ENCODE measurements at places on chromosomes 12 and 14.

GRCh38 chr14:61573748-61574513 is 121.4 kb upstream of the HIF1A start:
- no peak for DNase-seq

DNA sequence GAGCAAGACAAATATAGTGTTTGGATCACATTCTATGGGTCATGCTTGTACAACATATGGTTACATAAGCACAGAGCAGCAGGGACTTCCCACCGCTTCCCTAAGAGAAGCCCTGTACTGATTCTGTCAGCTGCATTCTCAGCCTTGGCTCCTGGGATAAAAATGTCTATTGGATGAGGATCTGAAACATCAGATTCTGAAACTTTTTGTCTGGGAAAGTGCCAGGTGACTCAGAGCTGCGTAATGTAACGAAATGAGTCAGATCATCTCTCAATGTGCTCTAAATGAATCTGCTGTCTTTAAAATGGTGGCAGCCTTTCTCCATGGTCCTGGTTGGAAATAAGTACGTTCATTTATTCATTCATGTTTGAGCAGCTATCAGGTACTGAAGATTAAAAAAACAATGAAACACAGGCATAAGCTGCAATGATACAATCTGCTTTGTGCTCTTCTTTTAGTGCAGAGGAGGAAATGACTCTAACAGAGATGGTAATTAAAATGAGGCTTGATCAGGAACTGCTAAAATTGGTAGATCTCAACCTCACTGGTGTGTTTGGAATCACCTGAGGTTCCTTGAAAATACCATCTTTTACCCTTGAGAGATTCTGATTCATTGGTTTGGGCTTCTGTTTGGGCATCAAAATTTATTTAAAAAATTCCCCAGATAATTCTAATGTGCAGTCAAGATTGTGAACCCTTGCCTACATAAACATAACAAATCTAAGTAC is 99.1 kb upstream of the NAP1L1 start:
- no peak for DNase-seq

DNA sequence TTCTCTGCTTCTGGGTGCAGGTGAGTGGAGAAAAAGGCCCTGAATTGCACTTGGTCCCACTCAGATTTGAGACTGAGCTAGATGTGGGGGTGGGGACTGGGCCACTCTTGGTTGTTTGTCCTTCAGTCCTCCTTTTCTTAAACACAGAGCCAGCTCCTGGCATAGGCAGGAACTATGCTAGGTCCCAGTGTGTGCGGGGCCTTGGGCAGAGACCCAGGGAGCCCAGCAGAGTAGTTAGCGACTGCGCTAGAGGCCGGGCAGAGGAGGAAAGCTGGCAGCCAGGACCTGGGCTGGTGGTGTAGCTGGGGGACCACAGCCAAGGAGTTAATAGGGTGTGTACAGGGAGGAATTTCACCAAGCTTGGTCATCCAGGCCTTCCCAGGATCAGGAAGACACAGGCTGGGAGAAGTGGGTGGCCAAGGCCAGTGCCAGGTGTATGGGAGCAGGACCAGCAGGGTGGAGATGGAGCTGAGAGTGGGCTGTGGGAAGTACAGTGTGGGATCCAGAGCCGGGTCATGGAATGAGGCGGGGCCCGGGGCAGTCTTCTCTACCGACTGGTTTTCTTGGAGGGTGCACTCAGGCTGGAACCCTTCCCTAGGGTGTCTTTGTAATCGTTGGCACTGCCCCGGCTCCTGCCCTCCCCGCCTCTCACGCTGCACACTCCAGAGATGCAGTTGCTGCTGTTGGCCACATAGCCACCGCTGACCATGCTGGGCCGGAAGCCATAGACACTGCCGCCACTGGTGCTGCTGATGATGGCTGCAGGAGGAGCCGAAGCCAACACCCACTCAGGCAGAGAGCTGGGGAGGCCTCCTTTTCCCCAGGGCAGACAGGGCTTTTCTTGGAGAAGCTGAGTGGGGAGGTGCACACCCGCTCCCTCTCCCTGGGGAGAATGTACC is 8.7 kb downstream of the KRT71 start:
- no peak for DNase-seq

DNA sequence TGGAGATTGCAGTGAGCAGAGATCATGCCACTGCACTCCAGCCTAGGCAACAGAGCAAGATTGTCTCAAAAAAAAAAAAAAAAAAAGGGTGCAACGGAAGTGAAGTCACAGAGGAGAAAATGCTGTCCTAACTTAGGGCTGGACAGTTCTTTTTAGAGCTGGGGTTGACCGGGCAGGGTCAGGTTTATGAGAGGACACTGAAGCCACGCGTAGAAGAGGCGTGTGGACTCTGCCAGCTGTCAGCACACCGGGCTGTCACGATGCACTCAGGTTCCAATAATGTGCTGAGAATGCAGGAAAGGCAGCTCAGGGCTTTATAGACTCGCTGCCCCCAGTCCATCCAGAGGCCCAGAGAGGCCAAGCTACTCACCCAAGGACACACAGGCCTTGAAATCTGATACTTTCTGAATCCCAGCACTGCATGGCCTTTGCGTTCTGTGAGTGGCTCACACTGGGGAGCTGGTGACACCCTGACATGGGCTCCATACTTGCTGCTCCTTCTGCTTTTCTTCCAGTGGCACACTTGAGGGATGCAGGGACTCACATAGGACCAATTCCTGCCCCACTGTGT is 28.9 kb upstream of the SPPL3 start:
- DNase-seq, result no peak

DNA sequence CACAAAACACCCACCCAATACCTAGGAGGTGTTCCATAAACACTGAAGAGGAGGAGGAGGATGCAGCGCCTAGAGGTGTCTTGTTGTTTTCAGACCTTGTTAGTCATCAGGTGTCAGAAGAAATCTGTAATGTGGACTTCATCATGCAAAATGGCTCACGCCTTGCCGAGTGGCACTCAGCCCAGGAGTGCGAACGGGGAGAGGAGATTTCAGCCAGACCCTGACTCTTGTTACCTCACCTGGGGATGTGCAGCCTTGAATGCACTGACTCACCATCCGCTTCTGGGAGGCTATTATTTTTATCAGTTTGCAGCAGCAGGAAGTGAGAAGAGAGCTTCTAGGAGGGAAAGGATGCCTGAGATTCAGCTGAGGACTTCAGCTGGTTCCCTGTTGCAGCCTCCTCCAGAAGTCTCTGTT is 48.2 kb upstream of the PLXNC1 start:
- no peak for DNase-seq
